ENCODE measurements at places on chromosomes 2 and 18. TPM values are rescaled to one million over a fixed set of nuclear protein-coding genes. Genes with fewer than 3 reads are reported as not detected.

Gene MGAT4A
- not detected for total RNA-seq

Gene IMPA2
- 10.6 TPM for total RNA-seq

Gene CLEC4F
- total RNA-seq, result not detected

Gene RGPD4
- total RNA-seq, result not detected

DNA sequence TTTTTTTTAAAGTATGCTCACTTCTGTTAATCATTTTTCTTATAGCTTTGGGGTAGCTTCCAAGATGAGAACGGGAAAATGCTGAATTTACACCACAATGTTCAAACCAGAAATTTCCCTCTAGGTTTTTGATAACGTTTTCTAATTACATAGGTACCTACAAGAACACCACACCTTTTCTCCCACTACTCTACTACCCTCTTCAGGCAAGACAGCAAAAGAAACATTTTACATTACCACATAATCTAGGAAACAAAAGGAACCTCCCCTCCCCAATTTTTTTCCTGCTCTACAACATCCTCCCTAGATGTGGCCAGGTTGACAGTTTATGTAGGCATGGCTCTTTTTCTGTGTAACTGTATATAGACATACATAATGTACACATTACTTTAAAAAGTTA, 32.4 kb downstream of the NDUFAF7 start:
- no peak for DNase-seq

DNA sequence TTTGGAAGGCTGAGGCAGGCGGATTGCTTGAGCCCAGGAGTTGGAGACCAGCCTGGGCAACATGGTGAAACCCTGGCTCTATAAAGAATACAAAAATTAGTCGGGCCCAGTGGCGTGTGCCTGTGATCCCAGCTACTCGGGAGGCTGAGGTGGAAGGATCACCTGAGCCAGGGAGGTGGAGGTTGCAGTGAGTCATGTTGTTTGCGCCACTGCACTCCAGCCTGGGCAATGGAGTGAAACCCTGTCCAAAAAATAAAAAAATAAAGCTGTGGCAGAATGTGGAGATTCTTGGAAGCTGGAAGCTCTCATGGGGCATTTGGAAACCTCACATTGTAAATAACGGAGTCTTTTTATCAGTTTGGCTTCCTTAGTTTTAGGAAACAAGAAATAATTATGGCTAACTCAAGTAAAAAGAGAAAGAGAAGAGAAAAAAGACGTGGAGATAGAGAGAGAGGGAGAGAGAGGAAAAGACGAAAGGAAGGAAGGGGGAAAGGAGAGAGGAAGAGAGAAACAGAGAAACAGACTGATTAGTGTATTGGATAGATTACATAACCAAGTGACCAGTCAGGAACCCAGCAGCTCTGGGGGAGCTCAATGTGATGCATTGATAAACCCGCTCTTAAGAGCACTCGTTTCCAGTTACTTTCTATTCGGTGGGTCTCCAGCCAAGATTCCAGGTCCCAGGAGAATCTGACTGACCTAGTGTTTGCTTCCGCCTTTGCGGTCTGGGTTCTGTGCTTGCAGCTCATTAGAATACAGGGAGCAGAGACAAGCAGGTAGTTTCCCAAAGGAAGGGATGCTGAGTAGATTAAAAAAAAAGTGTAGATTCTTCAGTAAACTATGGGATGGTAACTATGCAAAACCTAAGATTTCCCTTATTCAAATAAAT, 1.1 kb upstream of the SPAST start:
- DNase-seq, result no peak

DNA sequence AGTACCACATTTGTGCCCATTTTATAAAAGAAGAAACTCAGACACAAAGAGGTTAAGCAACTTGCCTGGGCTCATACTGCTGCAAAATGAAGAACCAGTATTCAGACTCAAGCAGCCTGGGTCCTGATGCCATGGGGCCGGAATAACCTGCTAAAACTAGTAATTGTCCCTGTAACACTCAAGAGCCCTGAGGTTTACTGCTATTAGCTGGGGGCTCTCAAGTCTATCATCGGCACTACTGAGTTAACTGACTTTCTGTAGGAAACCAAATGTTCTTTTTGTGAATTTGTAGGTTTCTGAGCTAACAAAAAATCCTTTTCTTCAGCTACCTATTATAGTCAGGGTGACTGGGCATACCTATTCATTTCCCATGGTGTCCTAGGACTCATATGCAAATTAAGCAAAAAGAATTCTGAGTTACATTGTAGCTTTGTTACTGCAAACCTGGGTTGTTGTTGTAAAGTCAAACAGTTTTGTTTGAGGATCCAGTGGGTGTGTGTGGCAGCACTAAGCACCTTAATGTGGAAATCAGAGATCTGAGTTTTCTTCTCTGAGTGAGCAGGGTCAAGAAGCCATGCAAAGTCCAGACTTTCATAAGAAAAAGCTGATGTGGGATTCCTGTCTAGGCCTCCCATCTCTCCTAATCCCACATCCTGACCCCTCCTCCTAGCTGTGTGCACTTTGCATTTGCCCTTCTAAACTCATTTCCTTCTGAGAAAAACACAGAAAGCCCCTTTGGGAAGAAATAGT, 72.4 kb upstream of the TNP1 start:
- no peak for DNase-seq

DNA sequence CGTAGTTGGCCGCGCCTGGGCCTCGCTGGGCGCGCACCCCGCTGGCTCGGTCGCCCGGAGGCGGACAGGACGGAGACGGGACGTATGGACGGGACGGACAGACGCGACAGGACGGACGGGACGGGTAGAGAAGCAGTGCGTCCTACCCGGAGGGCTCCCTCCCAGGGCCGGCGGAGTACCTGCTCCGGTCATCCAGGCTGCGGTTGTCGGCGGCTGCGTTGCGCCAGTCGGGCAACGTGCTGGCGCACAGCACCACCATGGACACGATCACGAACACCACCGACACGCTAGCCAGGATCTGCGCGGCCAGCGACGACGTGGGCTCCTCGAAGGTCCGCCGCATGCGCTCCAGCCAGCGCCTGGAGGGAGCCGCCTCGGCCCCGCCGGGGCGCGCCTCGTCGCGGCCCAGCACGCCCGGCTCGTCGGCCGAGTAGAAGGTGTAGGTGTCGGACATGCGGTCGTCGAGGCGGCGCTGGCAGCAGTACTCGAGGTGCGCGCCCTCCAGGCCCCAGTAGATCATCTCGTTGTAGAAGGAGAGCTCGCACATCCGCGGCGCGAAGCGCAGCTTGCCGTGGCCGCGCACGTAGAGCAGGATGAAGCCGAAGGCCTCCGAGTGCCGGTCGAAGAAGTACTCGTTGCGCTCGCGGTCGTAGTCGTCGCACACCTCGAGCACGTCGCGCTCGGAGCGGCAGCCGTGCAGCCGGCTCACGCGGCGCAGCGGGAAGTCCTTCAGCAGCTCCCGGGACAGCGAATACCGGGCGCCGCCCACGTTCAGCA, 903 bp downstream of the KCNG3 start:
- DNase-seq, result no peak

GRCh38 chr2:43540021-43540779, 55.6 kb downstream of the THADA start:
- no peak for DNase-seq

DNA sequence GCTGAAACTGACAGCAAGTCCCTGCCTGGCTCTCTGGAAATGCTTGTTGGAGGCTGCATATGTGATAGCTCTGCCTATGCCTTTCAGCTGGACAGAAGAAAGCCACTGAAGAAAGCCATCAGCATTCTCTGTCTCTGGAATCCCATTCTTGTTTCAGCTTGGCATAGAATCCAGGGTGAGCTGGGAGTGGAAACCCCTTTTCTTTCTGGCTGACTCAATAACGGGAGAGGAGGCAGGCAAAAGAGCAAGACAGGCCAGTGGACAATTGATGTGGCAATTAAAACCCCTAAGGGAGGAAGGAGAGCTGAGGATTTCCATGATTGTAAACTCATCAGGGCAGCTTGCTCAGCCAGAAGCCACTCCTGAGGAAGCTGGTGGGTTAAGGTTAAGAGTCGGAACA, 208.1 kb downstream of the CLIP4 start:
- DNase-seq, result no peak

DNA sequence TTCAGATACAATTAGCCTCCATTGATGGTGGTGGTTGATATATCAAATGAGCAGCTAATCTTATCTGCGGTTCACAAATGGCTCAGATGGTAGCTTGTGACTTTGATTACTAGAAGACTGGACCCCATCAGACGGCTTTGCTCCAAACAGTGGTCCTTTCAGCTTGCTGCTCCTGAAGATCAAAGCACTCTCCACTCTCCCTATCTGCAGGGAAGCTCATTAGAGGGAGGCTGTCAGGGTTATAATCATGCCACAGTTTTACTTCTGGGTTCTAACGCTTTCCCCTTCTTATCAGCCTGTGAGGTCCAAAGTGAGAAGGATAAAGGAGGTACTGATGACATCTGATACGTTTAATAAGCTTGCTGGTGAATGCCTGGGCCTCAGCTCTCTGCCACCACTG, 247.1 kb upstream of the NT5C1B start:
- no peak for DNase-seq
